Renal pelvis (tissue), 12 donors: ENCODE measurements at places on chromosomes 1 and 21. TPM values are rescaled to one million over a fixed set of nuclear protein-coding genes. Genes with fewer than 3 reads are reported as not detected.

CELA3B gene
- 0.36 TPM for polyA plus RNA-seq

FCRL5 gene
- 0.09 TPM for polyA plus RNA-seq

C1QA gene
- 11.4 TPM for polyA plus RNA-seq

C1orf87 gene
- 0.31 TPM for polyA plus RNA-seq

CD48 gene
- polyA plus RNA-seq = 1.5 TPM

SLC5A3 gene
- polyA plus RNA-seq = 34.9 TPM

CLCN6 gene
- polyA plus RNA-seq = 29.8 TPM

RUNX3 gene
- polyA plus RNA-seq = 0.55 TPM

GRCh38 chr1:17914987-17915386, 159.9 kb downstream of the ACTL8 start:
- DNase-seq = no peak

DNA sequence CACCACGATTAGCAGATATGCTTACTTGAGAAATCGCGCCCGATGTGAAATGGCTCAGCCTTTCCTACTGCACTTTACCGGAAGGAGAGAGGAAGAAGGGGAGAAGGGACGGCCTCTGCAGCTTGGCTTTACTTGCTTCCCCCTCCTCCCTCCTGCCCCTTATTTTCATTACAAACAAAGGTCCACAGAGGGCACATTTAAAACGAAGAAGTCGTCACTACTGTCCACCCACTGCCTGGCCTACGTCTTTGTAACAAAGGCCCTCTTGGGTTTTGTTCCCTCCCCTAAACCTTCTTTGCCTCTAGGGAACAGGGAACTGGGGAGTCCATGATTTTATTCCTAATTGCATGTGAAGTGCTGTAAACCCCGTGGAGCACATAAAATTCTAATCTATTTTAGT, 308.5 kb downstream of the LMX1A start:
- DNase-seq = no peak

GRCh38 chr1:229943988-229944743, 122.9 kb upstream of the GALNT2 start:
- DNase-seq = no peak

DNA sequence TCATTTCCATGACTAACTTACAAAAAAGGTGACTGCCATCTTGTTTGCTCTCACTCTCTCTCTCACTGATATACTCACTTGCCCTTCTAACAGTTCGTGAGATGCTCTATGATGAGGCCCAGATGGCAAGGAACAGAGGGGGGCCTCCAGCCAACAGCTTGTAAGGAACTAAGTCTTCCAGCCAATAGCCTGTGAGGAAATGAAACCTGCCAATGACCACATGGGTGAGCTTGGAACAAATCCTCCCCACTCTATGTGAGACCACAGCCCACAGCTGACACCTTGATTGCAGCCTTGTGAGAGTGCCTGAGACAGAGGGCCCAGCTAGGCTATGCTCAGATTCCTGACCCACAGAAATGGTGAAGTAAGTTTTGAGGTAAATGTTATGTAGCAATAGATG, 153.7 kb downstream of the HHIPL2 start:
- no peak for DNase-seq

DNA sequence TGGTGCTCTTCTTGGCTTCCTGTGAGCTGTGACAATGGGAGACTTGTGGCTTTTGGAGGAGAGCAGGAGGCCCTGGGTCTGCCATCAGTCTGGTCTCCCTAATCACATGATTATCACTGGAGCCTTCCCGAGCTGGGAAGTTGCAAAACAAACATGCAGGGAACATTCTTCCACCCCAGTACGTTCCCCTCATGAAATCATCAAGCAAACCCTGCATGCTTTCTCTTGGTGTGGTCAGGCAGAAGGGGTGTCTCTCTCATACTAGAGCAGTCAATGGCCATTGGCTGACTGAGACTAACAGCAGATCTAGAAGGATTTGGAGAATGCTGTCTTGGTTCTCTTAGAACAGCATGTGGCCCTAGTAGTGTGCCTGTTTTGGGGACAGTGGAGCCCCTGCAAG, 111.2 kb downstream of the LIPI start:
- no peak for DNase-seq

- DNase-seq = no peak
Observed at GRCh38 chr1:116532671-116533428, 38.0 kb downstream of the CD58 start.

- DNase-seq = no peak
Observed at GRCh38 chr1:160981584-160982411, 27.2 kb upstream of the ITLN2 start.

DNA sequence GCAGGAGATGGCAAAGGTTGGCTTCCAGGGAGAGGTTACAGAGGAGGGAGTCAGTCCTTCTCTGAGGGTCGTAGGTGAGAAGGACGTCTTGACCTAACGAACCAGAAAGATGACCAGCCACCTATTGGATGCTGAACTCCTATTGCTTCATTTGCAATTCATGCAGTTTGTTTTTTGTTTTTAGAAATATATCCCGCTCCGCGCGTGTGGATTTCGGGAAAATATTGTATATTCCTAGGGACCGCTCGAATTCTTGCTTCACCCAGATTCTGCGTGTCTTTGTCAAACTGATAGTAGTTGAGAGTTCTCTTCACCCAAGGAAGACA, 564 bp downstream of the DISP1 start:
- DNase-seq = no peak

DNA sequence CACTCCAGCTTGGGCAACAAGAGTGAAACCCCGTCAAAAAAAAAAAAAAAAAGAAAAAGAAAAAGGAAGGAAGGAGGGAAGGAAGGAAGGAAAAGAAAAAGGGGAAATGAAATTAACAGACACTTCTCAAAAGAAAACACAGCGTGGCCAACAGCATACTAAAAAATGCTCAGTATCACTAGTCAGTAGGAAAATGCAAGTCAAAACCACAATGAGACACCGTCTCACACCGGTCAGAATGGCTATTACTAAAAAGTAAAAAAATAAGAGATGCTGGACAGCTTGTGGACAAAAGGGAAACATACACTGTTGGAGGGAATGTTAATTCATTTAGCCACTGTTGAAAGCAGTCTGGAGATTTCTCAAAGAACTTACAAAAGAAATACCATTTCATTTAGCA, 369.5 kb upstream of the BRINP3 start:
- DNase-seq = no peak

DNA sequence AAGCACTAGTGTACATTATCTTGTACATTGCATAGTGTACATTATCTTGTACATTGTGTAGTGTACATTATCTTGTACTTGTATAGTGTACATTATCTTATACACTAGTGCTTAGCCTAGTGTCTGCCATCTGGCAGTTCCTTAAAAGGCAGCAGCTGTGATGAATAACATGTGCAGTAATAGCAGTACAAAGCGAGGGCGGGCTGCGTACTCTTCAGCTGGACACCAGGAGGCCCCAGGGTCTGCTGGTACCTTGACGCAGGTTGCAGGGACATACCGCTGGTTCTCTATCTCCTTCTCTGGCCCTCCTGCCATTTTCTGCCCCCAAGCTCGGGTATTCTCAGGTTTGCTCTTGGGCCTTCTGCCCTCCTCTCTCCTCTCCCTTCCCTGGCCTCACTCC, 149.6 kb downstream of the SEC16B start:
- no peak for DNase-seq

- no peak for DNase-seq
Observed at GRCh38 chr1:220330265-220330664, 58.0 kb upstream of the RAB3GAP2 start.
